Cardiac septum (tissue), 1 donor: ENCODE measurements at places on chromosomes 5 and 9. TPM values are rescaled to one million over a fixed set of nuclear protein-coding genes. Genes with fewer than 3 reads are reported as not detected.

GRCh38 chr5:156043351-156043750 is 283.6 kb upstream of the SGCD start:
- no peak for DNase-seq

KIF4B gene
- total RNA-seq: 0.13 TPM

DNA sequence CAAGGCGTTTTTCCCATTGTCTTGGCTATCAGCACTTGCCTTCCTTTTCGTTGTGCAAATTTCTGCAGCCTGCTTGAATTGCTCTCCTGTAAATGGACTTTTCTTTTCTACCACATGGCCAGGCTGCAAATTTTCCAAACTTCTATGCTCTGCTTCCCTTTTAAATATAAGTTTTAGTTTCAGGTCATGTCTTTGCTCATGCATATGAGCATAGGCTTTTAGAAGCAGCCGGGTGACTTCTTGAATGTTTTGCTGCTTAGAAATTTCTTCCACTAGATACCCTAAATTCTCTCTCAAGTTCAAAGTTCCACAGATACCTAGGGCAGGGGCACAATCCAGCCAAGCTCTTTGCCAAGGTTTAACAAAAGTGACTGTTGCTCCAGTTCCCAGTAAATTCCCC is 22.4 kb upstream of the PTPDC1 start:
- DNase-seq: no peak

DNA sequence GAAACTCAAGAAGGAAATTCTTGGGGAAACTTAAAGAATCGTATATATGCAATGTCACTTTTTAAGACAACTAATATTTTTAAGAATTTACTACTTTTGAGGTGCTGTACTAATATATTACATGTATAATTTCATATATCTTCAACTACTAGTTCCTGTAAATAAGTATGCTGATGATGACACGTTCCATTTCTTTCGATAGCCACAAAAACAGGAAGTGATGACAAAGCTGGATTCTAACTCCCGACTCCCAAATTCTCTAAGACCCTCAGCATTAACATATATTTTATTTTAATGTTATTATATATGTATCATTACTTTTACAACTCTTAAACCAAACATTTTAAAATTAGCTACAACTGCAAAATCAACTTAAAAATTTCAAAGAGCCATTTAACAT is 74.8 kb downstream of the STK32A start:
- no peak for DNase-seq

SMIM32 gene
- total RNA-seq: not detected

GRCh38 chr5:132692632-132692967 is 18.8 kb downstream of the IL4 start:
- no peak for DNase-seq

GRCh38 chr9:116654059-116654355 is 33.1 kb upstream of the TRIM32 start:
- DNase-seq: no peak

DNA sequence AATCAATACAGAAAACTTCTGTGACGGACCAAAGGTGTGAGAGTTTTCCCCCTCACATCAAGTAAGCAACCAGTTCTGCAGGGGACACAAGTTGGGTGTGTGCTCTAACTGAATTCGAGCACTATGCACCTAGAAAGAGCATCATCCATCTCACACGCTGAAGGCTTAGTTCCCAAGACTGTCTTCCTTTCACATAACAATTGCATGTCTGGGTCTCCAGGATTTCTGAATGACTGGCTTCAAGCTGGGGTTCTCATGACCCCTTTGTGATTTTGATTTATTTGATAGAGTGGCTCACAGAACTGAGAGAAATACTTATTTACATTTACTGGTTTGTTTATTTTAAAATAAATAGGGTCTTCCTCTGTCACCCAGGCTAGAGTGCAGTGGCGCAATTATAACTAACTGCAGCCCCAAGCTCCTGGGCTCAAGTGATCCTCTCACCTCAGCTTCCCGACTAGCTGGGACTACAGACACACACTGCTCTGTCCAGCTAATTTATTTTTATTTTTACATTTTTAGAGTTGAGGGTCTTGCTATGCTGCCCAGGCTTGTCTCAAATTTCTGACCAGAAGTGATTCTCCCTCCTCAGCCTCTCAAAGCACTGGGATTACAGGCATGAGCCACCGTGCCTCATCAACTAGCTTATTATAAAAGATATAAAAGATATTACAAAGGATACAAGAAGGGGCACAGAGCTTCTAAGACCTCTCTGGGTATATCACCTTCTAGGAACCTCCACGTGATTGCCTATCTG is 316.7 kb upstream of the CDH12 start:
- DNase-seq: no peak

GRCh38 chr5:79983618-79984017 is 7.4 kb downstream of the MTX3 start:
- DNase-seq: no peak

DNA sequence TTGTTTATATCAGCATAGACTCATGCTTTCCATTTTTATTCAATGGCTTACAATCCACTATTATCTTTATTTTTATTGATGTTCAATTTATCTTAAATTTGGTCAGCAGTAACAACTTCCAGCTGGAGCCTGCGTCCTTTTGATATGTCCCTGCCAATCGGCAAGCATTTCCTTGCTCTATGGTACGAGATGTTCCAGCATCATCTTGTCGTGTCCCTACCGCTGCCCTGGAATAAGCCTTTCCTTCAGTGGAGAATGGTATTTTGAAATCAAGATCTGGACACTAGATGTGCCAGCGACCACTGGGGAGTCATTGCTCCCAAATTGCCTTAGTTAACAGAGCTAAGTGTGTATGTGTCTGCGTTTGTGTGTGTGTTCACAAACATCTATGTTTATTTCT is 151.6 kb upstream of the RGMB start:
- DNase-seq: no peak

SETD9 gene
- total RNA-seq: 14.2 TPM

DNA sequence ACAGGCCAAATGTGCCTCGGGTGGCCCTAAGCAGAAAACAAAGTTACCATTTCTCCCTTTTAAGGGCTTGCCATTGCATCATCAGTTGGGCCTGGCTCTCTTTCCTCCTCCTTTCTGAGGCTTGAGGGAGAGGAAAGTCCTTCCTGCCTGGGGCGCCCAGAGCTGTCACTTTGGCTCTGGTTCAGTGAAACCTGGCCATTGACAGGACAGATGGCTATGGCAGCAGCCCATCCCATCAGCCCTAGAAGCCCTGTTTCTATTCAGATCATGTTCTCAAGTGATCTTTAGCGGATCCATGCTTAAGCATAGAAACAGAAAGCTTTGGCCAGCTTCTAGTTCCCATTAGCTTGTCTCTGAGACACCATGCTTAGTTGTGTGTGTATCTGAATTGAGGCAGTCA is 293.4 kb downstream of the YTHDC2 start:
- no peak for DNase-seq

GRCh38 chr5:172769342-172769615 is 1.7 kb downstream of the DUSP1 start:
- DNase-seq: no peak

GRCh38 chr5:62795926-62796325 is 217.3 kb downstream of the LRRC70 start:
- DNase-seq: no peak

SHC3 gene
- total RNA-seq: 0.16 TPM

GRCh38 chr9:98445576-98445975 is 190.1 kb upstream of the TBC1D2 start:
- DNase-seq: no peak

DNA sequence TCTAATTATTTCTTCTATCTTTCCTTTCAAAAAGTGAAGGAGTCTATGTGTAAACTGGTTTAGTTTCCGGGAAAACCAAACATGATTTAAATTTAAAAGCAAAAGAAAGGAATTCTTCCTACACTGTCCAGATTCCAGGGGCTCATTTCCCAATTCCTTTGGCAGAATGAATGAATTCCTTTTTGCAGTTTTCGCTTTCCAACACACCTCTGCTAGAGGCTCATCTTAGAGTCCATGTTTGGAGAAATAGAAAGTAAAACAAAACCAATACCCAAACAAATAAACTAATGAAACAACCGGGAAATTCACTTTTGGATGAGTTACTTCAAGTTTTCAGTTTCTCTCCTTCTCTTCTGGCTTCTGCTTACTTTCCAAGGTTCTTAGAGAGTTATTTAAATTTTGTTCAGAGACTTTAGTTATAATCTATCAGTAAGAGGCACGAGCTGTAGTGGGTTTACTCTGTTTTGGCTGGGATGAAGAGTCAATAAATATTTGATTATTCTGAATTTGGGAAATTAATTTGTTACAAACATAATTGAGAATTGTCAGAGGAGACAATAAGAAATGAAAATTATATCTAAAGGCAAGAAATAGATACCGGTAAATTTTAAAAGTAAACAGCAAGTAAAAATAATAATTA is 365.0 kb upstream of the CDH9 start:
- DNase-seq: no peak
